ENCODE measurements at places on chromosomes 3 and 15.

DNA sequence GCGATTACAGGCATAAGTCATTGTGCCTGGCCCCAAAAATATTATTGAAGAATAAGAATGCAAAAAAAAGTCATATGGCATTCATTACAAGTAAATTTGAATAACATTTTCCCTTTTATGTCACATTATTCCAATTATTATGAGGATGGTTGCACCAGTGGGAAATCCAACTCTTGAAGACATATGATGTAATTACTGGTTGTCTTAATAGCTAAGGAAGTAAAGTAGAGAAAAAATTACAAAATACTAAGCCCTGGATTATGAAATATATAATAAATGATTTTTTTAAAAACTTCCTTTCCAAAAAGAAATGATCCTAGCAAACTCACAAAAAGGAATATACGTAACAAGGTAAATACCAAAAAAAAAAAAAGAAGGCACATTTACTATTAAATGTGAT, 98.9 kb downstream of the FMN1 start:
- DNase-seq: no peak

DNA sequence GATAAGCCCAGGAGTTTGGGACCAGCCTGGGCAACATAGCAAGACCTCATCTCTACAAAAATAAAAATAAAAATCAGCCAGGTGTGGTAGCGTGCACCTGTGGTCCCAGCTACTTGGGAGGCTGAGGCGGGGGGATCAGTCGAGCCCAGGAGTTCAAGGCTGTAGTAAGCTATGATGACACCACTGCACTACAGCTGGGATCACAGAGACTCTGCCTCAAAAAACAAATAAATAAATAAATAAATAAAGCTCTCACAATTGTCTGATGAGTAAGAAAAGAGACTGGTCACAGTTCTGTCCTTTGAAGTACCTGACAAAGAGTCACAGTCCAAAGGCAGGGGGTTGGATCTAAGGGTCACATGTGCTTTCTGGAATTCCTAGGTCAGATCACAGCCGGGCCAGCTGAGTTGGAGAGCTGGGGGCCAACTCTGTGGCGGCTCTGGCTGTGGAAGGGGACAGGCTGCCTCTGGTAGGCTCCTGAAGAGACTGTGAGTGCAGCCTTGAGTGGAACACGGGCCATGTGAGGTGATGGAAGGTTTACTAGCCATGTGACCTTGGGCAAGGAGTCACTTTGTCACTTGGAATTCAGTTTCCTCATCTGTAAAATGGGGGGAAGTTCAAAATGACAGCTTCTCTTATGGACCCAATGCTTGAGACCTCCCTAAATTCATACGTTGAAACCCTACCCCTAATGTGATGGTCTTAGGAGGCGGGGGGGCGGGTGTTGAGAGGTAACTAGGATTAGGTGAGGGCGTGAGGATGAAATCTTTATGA, 47.2 kb downstream of the WHAMM start:
- no peak for DNase-seq

GRCh38 chr15:29045717-29046116, 159.9 kb downstream of the APBA2 start:
- DNase-seq: no peak

- no peak for DNase-seq
Observed at GRCh38 chr15:58403581-58403980, 28.2 kb upstream of the LIPC start.

GRCh38 chr15:59689626-59690236, 611 bp upstream of the BNIP2 start:
- no peak for DNase-seq

- DNase-seq: no peak
Observed at GRCh38 chr15:98774756-98775497, 126.6 kb downstream of the IGF1R start.

- DNase-seq: no peak
Observed at GRCh38 chr15:29270169-29270955, 740 bp upstream of the NSMCE3 start.
